Breast epithelium (tissue), 4 donors: ENCODE measurements at places on chromosomes 7 and 10. TPM values are rescaled to one million over a fixed set of nuclear protein-coding genes. Genes with fewer than 3 reads are reported as not detected.
A peak's percentile ranks its signal among the peaks of the same experiment; 100 is the strongest.

GRCh38 chr7:44590910-44591309, 8.9 kb upstream of the TMED4 start:
- no peak for DNase-seq

DNA sequence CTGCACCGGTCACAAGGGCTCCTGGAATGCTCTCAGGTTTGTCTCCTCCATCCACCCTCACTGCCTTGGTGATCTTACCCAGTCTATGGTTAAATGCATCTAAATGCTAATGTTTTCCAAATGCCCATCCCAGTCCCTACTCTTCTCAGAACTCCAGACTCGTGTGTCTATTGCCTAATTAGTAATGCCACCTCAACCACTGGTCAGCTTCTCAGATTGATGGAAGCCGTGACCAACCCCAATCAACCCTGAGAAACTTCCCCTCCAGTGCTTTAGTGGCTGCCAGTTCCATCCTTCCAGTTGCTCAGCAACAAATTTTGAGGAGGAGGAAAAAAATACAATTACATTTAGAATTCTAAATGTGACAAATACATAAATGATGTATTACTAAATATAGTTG, 18.6 kb downstream of the NUDCD3 start:
- no peak for DNase-seq

GRCh38 chr10:126972635-126973414, 67.6 kb downstream of the DOCK1 start:
- peak; percentile 51 for DNase-seq

DNA sequence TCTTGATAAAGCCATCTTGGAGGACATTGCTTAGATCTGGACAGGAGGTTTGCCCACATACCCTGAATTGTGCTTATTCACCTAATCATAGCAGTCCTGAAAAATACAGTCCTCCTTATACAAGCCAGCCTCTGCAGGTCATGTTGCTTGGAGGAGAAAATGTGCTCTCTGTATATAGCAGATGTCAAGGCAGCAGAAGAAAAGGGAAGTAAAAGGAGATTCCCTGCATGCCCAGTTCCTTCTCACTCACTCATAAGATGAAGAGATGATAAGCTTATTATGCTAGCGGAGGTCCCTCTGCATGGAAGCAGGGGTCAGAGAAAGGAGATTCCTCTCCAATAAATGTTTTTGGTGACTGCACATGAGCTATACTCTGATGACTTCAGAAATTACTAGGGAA, 458.8 kb upstream of the ZMIZ1 start:
- DNase-seq: no peak

GRCh38 chr7:26321435-26321834, 29.8 kb downstream of the SNX10 start:
- DNase-seq: no peak

DNA sequence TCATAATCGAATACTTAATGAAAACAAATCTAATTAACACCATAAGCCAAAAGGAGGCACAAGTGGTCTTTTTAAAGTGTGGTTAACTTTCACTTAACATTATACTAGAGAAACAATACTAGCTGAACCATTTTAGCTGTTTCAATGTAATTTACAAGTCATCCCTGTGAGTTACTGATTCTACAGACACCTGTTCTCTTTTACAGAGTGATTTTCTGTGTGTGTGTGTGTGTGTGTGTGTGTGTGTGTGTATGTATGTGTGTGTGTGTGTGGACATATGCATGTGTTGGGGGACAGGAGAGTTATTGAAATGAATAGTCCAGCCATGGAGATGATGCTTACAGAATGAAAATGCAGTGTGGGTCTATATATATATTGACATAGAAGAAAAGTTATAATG, 200.2 kb downstream of the DNAJC1 start:
- DNase-seq: no peak

DNA sequence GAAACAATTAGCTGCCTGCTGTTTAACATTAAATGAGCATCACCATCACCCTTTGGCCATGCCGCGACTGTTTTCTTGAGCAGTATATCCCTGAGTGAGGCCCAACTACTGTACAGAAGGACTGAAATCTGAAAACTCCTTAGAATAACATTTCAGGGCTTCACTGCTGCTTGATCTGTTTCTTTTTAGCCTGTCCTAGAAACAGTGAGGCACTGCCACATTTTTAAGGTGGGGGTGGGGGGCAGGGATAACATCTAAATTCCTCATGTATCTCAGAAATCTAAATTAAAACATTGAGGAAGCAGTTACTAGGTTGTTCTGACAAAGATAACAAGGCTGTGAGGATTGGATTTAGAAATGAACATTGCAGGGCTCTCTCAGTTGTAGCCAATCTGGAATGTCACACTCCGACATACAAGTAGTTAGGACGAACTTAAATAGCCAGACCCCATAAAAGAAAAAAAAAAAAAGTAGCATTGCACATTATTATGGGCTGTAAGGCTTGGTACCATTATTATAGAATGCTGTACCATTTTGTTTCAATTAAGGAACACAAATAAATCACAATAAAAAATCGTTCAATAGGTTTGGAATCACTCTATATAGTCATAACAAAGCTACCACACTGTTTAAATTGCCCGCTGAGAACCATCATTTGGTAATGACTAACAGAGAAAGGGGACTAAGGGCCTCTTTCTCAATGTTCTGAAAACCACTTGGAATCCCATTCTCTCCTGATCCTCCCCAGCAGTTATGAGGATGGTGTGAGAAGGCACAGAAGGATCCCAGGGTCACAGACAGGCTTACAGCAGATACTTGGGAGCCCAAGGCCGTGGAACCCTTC, 256.1 kb downstream of the INHBA start:
- DNase-seq: no peak

DNA sequence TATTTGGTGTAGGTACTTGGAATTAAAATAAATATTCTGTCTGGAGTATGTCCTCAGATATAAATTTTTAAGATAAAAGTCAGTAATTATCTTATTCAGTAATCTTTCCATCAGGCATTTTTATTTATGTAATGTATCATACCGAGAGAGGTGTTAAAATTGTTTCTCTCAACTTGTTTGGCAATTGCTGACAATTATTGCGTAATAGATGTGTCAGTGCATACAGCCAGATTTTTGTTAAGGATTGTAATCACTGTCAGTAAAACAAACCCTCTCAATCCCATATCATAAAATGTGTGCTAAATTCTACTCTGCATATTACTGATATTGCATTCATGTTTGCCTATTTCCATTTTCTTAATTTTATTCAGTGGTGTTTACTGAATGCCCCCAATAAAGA, 69.2 kb downstream of the CNTNAP2 start:
- no peak for DNase-seq

DNA sequence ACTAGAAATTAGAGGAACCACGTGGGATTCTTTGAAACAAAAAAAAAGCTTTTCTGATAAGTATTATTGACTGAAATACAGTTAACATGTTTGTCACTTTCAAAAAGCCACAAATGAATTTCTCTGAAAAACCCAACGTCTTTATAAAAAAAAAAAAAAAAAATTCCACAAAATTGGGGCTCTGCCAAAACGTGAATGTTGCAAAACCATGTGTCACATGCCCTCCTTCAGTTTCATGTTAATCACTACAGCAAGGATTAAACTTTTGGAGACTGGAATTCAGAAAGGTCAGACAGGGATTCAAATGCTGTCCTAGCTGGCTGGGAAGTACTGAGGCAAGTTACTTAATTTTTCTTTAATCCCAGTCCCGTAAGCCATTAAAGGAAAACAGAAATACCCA, 278.0 kb upstream of the KLF14 start:
- no peak for DNase-seq

GRCh38 chr10:30538086-30538485, 91.5 kb downstream of the LYZL2 start:
- DNase-seq: no peak

GRCh38 chr7:15430191-15430590, 131.6 kb downstream of the AGMO start:
- DNase-seq: no peak

DNA sequence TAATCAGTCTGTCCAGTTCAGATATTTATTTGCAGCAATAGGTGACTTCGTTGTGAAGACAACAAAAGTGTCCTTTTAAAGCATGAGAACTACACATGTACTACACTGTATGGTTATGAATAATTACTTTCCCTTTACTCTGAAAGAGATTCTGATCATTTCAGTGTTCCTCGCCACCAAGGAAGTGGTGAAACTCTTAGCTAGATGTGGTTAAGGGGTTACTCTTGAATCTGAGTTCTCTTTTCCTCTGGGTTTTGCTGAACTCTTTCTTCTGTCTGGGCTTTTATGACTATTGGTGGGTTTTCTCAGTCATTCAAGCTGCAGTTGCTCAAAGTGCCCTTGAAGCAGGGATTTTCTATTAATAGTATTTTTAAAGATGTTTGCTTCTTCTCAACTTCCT, 127.9 kb upstream of the SEM1 start:
- no peak for DNase-seq

- no peak for DNase-seq
These were observed 16.9 kb upstream of the LAMB4 start for GRCh38 chr7:108147031-108147563.

- DNase-seq: no peak
These were observed 115.8 kb downstream of the PLXDC2 start for GRCh38 chr10:19931894-19932590.

DNA sequence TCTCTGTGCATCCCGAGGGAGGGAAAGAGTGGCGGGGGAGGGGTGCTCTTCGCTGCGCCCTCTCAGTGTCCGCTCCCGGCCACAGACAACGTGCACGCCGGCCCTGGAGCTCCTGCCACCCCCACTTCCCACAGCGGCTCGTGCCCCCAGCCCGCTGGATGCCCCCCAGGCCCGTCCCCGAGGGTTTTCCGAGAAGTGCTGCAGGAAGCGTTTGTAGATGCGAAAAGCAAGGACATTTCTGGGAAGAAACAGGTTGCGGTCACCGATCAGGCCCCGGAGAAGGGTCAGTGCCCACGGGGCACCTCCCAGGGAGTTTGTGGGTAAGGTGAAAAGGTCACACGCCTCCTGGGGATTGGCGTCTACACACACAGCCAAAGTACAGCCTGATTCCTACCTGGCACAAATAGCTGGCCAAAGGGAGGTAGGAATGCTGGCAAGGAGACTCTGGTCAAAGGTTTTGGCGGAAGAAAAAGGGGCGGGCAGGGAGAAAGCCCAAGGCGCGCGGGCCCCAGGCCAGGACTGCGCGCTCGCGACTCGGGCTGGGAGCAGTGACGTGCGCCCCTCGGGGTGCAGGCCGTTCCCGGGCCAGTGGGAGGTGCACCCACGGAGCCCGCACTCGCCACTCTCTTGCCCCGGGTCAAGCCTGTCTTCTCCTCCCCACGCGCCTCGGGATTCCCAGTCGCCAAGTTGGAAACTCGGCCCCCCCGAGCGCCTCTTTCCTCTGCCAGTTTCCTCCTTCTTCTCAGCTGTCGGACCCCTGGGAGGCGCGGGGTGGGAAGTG, 1.5 kb upstream of the NRP1 start:
- peak; percentile 43 for DNase-seq

DNA sequence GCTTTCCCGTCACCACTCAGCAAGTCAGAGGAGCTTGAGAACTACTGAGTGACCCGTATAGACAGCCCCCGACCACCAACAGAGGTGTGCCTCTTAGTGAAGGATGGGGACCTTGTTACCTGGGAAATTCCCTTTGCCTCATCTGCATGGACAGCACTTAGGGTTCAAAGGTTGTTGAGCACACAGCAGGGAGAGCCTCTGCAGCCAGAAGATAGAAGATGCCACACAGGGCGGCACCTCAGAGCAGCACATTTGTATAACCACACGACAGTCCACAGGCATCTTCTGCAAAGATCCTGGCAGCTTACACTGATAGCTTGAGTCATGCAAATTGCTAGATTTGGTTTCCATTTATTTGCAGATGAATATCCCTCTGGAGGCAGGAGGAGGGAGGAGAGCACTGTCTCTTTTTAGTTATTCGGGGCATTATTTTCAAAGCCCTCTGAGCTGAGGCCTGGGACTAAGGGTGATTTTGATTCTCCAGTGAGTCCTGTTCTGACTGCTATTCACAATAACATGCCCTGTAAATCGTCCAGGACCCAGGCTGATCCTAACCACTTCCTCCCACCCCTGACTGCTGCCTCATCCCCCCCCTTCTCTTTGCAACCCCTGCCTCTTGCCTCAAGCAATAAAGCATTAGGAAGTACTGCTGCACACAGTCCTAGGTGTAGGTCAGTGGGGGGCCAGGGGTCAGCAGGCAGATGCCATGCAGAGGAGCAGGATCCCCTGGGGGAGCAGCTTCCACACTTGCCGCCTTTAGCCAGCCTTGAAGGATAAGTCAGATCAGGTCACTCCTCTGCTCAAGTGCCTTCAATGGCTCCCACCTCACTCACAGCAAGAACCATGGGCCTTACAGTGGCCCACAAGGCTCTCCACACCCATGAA, 24.6 kb upstream of the INMT start:
- DNase-seq: no peak

DNA sequence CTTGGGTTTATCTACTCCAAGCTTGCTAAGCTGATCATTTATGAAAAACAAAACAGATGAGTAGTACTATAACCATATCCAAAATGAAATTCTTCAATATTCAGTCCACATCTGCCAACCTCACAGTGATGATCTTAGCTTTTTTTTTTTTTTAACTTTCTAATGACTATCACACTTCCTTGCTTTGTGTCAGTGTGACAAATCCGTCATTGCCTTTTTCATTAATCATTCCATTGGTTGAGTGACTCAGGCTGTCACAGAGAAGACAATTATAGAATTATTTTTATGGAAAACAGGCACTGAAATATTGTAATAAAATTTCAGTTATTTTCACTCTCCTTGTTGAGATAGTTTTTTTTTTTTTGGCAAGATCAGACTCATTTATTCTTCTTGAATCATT, 70.7 kb downstream of the CPVL start:
- DNase-seq: no peak

Gene FOXP2
- 11.1 TPM for total RNA-seq

Gene TNS3
- 41.0 TPM for total RNA-seq

Gene C10orf67
- not detected for total RNA-seq

Gene MMRN2
- total RNA-seq: 23.0 TPM

Gene VSTM4
- 9.5 TPM for total RNA-seq

Gene ARMC3
- total RNA-seq: 0.33 TPM

Gene BTBD16
- not detected for total RNA-seq

Gene TMEM270
- not detected for total RNA-seq

Gene ASB10
- total RNA-seq: not detected

Gene UBN2
- total RNA-seq: 20.0 TPM

Gene DYDC2
- total RNA-seq: not detected

Gene LRGUK
- total RNA-seq: 0.96 TPM

Gene SPDYE8
- not detected for total RNA-seq
